NCI-H524 (cell line): ENCODE measurements at places on chromosomes 6 and 20.

DNA sequence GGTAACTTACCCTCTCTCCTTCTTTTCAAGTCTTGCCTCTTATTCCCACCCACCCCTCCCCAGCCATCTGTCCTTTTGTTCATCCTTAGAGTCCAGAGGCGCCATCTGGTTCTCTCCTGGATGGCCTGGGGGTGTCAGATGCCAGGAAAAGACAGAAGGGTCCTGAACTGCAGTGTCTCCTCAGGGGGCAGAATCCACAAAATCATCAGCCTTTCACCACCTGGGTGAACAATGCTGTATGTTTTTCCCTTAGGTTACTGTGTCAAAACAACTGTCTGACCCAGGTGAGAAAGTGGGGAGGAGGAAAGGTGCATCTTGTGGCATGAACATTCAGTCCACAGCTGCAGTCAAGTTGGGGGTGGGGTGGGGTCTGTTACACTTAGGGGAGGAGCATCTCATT, 47.9 kb upstream of the FYN start:
- peak; percentile 96 for DNase-seq

- no peak for DNase-seq
These were observed 307.2 kb downstream of the HIVEP2 start for GRCh38 chr6:142637624-142638351.

- no peak for DNase-seq
These were observed 69.7 kb upstream of the ADTRP start for GRCh38 chr6:11848346-11848651.

DNA sequence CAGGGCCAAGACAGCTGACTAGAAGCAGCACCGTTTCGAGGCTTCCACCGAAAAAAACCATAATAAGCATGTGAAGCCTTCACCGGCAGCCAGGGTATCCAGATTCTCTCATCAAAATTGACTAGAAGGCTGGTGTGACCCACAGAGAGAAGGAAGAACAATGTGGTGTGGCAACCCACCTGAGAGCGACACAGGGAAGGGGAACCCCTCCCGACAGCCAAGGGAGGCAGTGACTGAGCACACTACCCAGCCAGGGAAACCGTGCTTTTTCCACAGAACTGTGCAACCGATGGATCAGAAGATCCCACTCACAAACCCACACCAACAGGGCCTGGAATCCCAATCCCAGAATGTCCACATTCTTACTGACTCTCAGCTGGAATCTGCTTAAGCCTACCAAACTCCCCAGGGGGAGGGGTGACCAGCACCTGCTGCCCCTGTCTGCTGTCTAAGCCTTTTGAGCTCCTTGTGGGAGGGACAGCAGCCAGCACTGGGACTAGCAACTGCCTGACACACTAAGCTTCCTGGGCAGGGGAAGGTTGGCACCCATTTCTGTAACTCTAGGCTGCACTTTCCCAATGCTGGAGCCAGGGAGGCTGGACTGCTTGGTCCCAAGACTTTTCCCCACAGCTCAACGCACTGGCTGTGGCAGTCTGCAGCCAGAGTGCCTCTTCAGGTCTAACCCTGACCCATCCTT, 231.9 kb upstream of the FAM83B start:
- peak; percentile 82 for DNase-seq

DNA sequence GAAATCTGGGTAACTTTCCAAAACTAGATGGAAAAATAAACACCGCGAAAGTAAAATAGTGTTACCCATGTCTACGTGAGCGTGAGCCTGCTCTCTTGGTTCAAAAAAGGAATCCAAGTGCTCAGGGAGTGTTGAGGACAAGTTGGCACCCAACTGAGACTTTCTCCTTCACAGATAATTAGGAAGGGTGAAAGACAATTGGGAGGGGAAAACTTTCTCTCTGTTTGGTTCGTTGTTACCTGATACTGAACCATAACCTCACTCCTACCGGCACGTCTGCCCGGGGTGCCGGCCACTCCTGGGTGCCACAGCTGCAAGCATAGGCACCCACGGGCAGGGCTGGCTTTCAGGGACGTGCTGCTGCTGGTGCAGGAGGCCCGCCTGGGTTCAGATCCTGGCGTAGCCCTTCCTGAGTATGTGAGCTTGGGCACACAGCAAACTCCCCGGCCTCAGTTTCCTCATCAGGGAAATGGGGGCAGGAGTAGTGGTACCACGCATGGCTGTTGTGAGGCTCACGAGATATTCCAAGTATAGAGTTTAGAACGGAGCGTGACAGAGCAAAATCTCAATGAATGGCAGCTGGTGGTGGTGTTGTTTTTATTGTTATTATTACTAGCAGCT, 38.2 kb upstream of the PMEPA1 start:
- DNase-seq, result no peak

- DNase-seq, result no peak
These were observed 92.0 kb upstream of the CCN2 start for GRCh38 chr6:132043148-132043547.

GRCh38 chr6:149964308-149965193, 808 bp downstream of the ULBP1 start:
- DNase-seq, result no peak

GRCh38 chr6:53926505-53926904, 131.7 kb downstream of the LRRC1 start:
- DNase-seq, result no peak

DNA sequence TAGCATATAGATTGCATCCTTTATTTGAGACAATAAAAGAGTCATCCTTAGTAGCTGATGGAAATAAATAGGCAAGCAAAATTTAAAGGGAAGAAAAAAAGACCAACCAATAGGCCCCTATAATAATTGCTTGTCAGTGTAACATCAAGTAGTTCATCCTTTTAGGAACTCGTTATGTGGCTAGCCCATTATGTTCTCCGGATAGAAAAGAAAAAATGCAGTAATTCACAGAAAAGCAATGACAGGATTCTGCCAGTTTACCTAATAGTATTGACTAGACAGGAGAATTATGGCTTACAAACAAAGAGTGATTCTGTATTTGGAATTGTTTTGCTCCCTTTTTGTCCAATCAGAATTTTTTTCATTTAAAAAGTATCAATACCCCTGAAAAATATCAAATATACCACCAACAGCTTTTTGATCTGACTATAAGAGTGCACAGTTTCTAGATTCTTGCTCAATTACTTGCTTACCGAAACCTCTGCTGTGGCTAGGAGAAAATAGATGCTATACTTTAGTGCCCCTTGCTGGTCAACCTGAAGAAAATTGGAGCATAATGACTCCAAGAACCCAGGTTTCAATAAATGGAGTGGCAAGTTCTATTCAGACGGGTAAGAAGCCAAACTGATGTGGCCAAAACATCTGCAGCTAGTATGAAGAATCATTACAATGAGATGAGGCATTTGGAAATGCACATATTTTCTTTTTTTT, 91.5 kb upstream of the SASH1 start:
- DNase-seq, result peak; percentile 80

GRCh38 chr6:153076431-153076830, 54.7 kb downstream of the RGS17 start:
- DNase-seq, result no peak

GRCh38 chr6:5151955-5152401, 66.8 kb downstream of the PPP1R3G start:
- no peak for DNase-seq

DNA sequence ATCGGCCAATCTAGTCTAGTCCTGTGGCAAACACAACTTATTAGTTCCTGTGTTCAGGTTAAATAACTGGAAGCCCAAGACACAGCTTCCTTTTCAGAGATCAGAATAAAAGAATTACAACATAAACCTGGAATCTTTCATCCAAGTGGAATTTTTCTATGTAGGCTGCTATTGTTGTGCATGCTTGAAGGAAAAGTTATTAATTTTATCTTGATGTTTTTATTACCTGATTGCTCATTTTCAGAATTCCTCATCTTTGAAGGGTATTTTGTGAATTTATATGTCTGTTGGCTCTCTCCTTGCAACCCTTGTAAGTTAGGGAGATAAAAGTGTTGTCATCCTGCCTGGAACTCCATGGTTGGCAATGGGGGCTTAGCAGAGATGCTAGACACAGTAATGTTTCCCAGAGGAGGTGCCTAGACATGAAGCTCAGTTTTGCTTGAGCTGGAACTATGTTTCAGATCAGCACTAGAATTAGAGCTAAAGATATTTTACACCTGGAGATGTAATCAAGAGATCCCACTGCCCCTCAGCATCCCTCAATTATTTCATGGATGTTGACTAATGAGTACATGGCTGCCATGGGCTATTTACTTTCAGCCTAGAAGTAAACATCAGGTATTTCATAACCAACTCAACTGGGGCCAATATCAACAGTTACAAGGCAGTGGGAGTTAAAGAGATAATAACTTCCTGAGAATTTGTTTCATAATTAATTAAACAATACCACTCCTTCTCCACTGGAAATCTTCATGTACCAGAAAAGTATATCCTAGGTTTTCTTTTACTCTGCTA, 367.0 kb upstream of the MARCKS start:
- DNase-seq, result no peak

DNA sequence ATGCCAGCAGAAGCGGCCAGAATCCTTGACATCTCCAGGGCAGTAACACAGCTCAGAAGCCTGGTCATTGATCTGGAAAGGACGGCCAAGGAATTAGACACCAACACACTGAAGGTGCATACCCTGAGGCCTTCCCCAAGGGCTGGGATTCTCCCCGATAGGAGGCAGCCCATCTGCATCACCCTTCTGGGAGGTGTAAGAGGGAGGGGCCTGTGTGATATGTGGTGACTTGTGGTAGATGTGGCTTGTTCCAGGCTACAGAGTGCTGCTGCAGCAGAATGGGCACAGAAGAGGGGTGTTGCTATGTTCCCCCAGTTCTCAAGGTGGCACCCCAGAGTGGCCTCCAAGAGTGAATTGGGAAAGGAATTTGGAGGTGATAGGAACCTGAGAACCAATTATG, 11.2 kb downstream of the TRIM40 start:
- DNase-seq, result no peak

DNA sequence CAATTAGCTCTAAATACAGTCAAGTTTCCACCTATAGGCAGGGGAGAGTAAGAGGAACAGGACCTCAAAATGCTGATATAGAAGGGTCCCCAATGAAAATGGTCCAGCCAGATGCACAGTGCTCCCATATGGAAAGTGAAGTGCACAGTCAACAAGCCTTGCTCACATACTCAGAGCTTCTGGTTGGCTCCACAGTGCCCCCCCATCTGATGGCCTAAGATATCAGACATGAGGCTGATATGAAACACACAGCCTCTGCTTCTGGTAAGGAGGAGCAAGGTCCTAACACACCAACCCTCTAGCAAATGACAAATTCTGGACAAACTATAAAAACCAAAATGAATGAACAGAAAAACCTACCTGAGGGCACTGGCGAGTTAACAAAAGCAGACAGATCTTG, 111.4 kb upstream of the EMILIN3 start:
- no peak for DNase-seq

DNA sequence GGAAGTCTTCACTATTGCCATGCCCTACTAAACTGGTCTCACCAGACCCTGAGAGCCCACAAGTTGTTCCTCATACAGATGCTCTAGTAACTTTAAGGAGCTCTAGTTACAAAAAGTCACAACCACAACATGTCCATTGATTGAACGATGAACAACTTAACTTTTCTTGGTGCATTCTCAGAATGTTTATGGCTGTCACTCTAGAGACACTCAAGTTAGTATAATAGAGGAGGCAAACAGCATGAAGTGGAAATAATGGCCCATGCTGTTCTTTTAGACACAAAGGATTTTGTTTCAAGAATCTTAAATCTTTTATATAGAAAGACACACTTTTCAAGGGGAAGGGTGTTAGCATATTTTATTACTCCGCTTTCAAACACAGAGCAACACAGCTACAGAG, 934.4 kb downstream of the HACE1 start:
- DNase-seq, result no peak

- no peak for DNase-seq
These were observed 29.4 kb downstream of the PLCB1 start for GRCh38 chr20:8161264-8162071.

- no peak for DNase-seq
These were observed 36.6 kb upstream of the ADTRP start for GRCh38 chr6:11815231-11815630.

DNA sequence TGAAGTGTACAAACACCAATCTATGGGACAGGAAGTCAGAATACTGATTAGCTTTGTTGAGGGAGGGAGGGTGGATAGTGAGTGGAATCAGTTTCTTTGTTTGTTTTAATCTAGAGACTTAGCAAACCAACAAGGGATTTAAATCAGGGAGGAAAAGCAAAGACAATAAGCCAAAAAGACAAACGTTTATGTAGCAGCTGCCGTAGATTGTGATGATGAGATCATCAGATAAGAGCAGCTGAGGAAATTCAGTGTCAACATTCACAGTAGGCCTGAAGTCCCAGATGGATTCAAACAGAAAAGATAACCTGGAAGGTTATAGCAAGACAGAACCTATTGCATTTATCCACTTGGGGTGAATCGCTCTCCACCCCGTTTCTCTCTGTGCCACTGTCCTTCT, 104.9 kb upstream of the SYNDIG1 start:
- DNase-seq, result no peak

DNA sequence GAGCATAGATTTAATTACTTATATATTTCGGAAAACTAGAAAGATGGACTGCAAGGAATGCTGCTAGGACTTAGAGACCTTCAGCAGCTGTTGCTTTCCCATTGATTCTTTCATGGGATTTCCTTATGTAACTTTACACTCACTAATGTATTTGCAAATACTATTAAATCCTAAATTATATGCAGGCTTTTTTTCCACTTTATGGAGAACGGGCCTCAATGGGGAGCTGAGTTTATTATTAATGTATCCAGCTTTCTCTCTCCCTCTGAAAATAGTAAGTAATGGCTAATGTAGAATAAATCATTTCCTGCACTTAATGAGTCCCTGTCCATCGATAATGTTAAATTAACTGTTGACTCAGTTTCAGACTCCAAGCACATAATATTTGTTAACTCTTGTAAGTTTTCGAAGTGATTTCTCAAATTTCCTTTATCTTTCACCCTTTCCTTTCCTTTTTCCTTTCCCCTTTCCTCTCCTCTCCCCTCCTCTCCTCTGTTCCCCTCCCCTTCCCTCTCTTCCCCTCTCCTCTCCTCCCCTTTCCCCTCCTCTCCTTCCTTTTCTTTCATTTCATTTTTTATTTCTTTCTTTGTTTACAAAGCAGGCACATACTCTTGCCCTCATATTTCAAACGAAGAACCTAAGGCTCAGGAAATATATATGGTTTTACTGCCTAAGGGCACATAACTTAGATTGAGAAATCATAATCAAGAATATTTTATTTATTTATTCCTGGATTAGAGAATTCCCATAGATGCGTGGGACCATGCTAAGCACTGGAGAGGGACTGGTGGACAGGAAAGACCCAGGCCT, 503.6 kb downstream of the MMUT start:
- no peak for DNase-seq

DNA sequence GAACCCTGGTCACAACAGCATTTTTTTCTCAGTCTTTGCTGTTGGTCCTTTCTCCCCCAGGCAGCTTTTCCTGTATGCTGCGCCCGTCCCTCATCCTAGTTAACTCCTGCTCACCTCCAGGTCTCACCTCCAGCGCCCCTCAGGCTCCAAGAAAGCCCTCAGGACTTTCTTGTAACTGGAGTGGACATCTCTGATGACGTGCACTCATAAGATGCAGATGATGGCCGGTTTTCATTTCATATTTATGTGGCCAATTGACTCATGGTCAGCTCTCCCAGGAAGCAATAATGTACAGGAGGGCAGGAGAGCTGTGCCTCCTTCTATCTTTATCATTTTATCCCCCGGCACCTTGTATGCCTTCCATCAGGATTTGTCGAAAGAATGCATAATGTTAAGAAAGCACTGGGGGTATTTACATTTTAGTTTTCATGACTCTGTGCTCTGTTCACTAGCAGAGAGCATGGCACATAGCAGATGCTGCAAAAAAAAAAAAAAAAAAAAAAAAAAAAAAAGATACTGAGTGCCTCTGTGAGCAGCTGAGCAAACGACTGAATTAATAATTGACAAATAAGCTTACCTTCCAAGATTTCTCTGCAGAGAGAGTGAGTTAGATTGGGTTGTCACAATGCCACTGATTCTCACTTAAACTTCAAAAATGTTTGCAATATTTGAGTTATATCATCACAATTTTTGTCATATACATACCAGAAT, 170.2 kb downstream of the DOK5 start:
- no peak for DNase-seq
